ENCODE measurements at places on chromosomes 7 and 10.
A peak's percentile ranks its signal among the peaks of the same experiment; 100 is the strongest.

DNA sequence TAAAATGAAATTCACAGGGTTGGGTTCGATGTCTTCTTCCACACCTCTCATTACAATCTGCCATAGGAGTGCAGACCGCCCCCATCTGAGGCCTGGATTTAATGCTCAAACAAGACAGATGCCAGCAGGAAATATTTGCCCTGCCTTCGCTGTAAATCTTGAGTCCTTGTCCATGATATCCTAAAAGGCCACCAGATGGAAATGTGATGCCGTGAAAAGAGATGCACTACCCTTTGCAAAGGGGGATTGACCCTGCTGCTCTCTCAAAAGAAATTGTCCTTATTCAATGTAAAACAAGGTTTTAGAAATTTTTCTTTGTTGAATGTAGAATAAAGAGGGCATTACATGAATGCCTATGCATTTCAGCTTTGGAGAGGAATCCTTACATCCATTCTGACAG, 37.5 kb downstream of the AGAP4 start:
- no peak for DNase-seq

GRCh38 chr7:27209933-27210440, 10.1 kb upstream of the HOXA13 start:
- no peak for DNase-seq

DNA sequence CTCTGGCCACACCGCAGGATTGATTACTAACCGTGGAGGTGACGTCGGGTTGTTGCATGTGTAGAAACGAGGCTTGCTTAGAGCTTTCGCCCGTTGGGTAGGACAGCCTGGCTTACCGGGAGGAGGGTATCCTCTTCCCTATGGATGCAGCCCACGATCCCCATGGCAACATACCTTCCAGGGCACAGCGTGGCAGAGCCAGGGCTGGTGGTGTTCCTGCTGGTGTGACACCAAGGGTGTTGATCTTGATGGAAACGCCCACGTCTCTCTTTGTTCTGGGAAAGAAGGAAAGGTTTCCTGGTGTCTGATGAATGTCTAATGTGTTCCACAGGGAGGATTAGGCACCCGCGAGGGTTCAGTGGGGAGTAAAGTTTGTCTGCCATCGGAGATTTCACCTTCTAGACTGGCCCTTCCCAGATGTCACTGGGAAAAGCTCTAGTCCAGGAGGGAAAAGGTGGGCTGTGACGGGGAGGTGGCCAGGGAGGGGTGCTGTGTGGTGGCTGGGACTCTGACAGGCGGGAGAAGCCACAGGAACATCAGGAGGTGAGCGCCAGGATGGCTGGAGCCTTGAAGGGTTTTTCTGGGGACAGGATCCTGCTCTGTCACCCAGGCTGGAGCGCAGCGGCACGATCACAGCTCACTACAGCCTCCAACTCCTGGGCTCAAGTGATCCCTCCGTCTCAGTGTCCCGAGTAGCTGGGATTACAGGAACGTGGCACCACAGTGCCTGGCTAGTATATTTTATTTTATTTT, 102.1 kb downstream of the CUX1 start:
- DNase-seq: no peak

- DNase-seq: no peak
Measured at GRCh38 chr7:101784292-101785127, 32.9 kb upstream of the CUX1 start.

DNA sequence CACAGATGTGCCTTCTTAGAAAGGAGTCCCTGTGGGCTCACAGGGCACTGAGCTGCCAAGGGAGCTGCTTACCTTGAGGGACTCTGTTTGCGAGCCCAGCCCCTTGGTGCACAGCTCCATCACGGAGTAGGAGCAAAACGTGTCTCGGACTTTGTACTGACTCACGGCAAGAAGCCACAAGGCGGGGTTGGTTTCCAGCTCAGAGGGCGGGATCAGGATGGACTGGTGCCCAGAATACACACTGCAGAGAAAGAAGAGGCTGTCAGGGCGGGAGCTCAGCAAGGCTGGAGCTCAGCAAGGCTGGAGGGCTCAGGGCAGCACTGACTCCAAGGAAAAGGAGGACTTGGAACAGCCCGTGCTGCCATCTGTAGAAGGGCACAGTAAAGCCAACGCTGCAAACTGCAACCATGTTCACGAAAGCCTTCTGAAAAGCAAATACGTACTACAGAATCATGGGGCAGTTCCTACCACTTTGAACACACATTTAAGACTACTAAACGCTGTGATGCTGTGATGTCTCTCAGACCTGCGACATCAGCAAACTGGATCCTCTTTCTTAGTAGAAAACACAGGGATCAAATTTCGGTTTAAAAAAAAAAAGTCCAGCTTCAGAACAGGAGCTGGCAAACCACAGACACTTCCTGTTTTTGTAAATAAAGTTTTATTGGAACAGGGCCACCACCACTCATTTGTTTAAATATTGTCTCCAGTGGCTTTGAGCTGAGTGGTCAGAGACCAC, 194.3 kb downstream of the ZMYND11 start:
- DNase-seq: peak; percentile 86

GRCh38 chr7:65477326-65477725, 103.7 kb downstream of the ZNF92 start:
- DNase-seq: no peak

GRCh38 chr10:129285459-129285858, 181.6 kb upstream of the MGMT start:
- DNase-seq: no peak

DNA sequence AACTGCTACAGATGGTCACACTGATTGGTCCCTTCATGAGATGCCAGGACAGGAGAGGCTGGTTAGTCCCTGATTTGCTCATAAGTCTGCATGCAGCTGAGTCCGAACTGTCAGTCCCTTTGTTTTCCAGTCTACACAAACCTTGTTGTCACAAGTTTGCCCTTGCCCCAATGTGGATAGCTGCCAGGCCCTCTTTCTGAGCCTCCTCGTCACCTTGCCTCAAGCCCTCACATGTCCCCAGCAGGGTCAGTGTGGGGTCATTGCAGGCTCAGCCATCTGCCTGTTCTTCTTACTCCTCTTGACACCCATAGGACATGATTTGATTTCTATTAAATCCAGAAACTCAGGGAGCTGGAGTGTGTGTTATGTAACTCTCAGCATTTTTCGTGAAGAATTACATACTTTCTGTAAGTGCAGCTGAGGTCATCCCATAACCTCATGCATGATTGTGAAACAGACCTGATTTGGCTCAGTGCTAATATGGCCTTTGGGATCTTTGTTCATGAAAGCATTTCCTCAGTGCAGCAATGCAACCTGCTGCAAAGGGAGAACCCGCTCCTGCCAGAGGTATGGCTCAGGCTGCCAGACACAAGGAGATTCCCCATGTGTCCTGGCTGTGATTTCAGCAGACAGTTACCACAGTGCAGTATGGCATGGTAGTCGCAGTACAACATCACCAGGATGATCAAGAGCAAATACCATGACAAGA, 70.0 kb upstream of the ZMIZ2 start:
- peak; percentile 15 for DNase-seq

- DNase-seq: no peak
Measured at GRCh38 chr7:47300472-47301104, 281.3 kb downstream of the TNS3 start.

DNA sequence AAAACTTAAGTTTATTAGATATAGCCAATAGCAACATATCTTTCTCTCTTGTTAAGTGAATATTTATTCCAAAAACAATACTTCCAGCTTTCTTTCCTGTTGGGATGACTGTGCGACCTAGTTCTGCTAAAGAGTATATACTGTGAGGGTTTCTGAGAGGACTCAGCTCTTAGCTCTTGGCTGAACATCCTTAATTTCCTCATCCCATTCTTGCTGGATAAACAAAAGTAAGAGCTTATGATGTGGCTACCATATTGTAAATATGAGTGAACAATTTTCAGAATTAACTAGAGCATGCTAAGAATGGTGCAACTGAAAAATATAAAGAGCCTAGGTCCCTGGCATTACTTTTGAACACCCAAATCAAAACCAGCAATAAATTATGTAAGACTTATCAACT, 279.5 kb upstream of the GNAI1 start:
- no peak for DNase-seq

- no peak for DNase-seq
Measured at GRCh38 chr10:90939116-90939515, 18.2 kb upstream of the ANKRD1 start.

- no peak for DNase-seq
Measured at GRCh38 chr10:58319599-58319998, 15.2 kb upstream of the UBE2D1 start.

GRCh38 chr7:101018271-101019167, 1.4 kb upstream of the MUC17 start:
- no peak for DNase-seq

DNA sequence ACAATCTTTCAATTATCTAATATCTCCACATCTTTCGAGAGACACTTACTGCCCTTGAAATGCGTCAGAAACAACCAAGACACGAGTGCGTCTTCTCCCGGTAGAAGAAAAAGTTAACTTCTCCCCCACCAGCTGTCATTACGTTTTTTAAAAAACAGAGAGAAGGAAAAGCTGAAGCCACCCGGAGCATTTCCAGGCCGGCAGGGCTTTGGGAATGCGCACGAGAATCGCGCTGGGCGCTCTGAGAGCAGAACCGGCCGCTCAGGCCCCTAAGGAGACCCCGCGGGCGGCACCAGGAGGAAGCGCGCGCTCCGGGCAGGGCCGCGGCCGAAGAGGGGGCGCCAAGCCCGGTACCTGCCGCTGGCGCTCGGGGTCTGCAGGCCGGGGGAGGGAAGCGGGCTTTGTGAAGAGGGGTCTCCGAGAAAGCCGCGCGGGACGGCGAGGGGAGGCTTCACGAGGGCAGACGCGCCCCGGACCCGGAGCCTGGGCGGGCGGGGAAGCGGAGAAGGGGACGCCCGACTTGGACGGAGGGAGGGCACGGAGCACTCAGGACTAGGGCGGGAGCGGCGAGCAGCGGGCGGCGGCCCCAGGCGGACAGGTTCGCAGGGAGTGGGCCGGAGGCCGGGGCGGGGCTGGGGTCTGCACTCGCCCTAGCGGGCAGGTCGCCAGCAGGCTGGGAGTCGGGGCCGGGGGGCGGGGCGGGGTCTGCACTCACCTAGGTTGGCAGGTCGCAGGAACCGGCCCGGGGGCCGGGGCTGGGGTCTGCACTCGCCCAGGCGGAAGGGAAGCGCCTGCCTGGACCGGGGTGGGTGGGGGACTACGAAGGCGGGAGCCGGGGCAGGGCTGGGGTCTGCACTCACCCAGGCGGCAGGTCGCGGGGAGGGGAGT, 932 bp downstream of the ESYT2 start:
- DNase-seq: peak; percentile 58

GRCh38 chr7:91185771-91186170, 78.5 kb upstream of the FZD1 start:
- no peak for DNase-seq

Measured in uterus (tissue), 4 donors.